ENCODE measurements at places on chromosomes 4 and X.

- no peak for DNase-seq
Measured at GRCh38 chr4:92064574-92064973, 239.2 kb upstream of the GRID2 start.

DNA sequence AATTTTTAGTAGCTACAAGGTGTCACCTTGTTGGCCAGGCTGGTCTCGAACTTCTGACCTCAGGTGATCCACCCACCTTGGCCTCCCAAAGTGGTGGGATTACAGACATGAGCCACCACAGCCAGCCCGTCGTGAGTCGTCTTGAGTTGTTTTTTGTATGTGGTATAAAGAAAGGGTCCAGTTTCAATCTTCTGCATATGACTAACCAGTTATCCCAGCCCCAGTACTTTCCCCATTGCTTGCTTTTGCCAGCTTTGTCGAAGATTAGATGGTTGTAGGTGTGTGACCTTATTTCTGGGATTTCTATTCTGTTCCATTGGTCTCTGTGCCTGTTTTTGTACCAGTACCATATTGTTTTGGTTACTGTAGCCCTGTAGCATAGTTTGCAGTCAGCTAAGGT is 105.9 kb downstream of the OR13H1 start:
- DNase-seq: no peak

- DNase-seq: no peak
Measured at GRCh38 chrX:29948653-29949052, 266.7 kb upstream of the MAGEB2 start.

- DNase-seq: no peak
Measured at GRCh38 chr4:71833232-71833900, 49.5 kb upstream of the GC start.

DNA sequence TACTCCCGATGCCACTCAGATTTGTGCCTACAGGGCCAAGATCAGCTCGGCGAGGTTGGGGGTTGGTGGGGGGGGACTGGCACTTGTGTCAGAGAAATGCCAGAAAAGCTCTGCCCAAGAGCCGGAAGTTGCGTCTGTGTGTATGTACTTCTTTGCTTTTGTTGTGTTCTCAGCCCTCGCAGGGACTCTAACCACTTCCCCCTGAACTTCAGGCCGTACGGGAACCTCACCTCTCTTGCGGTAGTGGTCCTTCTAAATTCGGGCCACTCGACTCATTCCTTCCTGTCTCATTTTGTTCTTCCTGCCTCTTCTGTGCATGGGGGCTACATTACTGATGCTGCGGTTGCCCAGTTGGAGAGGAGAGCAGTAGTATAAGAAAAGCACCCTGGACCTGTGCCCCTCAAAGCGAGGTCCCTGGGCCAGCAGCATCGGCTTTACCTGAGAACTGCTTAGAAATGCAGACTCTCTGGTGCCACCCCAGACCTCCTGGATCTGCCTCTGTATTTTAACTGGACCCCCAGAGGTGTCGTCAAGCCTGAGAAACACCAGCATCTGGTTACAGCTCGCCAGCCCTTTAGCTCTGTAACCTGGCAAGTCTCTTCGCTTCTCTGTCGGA is 146.3 kb upstream of the RPS6KA3 start:
- peak; percentile 4 for DNase-seq

GRCh38 chrX:150038986-150039599 is 100.8 kb upstream of the EOLA2 start:
- no peak for DNase-seq

GRCh38 chr4:186634591-186635128 is 79.3 kb upstream of the MTNR1A start:
- no peak for DNase-seq

GRCh38 chrX:115906881-115907280 is 263.7 kb upstream of the AGTR2 start:
- DNase-seq: no peak

DNA sequence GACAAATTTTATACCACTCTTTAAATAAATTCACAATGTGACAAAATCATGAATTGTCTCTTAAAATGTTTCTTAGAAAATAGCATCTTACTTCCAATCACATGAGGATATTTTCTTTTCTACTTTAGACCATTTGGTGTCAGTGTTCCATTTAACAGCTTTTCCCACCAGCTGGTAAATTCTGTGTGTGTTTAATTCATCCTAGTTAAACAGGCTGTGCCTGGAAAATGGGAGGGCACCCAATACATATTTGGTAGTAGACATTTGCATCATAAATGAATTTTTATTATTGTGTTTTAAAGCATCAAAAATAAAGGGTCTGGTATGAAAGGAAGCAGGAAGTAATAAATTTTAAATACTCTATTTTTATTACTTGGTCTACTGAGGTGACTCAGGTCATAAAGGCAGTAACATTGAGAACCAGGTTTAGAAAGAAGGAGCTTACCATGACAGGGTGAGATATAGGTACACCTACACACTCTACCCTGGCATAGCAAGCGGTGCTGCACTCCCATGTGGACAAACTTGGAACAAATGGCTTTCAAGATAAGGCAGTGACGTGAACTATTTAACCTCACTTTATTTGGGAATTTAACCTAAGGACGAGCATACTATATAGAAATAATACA is 344.5 kb downstream of the BMPR1B start:
- DNase-seq: no peak

DNA sequence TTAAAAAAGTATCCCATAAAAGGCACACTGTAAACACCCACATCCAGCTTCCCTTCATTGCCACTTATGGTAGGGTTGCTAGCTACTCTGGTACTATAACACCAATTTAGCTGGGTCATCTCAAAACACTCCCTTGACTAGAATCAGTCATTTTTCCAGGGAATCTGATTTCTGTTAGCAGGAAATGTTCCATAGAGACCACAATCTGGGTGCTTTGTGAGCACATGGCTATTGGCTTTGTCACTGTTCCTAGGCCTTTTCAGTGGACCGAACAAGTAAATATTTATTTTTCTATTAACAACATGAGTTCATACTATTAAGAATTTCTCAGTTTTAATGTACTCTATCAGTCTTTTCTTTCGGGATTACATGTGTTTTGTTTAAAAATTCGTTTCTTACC is 404.7 kb upstream of the GNPDA2 start:
- DNase-seq: no peak

GRCh38 chrX:125108921-125109320 is 210.8 kb upstream of the TEX13C start:
- DNase-seq: no peak

- DNase-seq: no peak
Measured at GRCh38 chr4:174373821-174374220, 90.1 kb downstream of the CEP44 start.

GRCh38 chrX:35292522-35292921 is 349.9 kb downstream of the FAM47B start:
- DNase-seq: no peak
